NCI-H2029 (cell line): ENCODE measurements at places on chromosomes 3 and 15.
A peak's percentile ranks its signal among the peaks of the same experiment; 100 is the strongest.

- no peak for DNase-seq
These were observed 77.7 kb upstream of the ACAN start for GRCh38 chr15:88725305-88726210.

DNA sequence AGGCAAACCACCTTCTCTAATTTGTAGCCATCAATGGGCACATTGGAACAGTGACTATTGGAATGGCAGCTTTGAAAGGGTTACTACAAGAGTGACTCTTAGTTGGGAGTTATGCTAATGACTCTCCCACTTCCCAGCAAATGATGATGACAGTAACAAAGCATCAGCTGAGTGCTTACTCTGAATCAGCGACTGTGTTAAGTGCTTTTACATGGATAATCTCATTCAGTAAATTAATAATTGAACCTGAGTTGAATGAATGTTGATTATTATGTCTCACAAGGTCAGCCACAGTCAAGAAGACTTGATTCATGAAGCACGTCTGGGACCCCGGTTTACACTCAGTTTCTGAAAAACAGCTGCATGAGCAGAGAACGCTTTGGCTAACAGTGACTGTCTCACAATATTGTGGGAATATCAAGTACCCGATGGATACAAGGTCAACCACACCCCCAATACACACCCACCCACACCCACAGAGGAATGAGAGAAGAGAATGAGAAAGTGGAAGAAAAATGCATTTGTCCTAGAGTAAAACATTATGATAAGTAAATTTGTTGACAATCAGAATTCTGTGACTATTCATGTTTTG lies 242.0 kb upstream of the FEZF2 start:
- no peak for DNase-seq

- DNase-seq, result peak; percentile 10
These were observed 111.5 kb downstream of the FILIP1L start for GRCh38 chr3:100002599-100003350.

DNA sequence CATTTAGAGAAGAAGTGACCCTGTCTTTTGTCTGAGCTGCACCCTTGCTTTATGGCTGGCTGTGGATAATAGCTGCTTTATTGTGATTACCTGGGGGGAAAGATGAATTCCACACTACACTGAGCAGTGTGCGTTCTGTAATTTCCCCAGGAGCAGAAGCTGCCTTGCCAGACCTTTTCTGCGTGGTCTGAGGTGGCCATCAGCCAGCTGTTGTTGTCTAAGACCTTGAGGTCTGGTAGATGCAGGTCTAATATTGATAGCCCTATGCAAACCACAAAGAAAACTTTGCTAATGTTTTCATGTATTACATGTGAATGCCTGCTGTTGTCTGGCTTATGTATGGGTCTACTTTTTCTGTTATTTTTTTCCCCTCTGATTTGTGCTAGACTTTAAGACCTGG lies 144.6 kb downstream of the THSD4 start:
- DNase-seq, result no peak

DNA sequence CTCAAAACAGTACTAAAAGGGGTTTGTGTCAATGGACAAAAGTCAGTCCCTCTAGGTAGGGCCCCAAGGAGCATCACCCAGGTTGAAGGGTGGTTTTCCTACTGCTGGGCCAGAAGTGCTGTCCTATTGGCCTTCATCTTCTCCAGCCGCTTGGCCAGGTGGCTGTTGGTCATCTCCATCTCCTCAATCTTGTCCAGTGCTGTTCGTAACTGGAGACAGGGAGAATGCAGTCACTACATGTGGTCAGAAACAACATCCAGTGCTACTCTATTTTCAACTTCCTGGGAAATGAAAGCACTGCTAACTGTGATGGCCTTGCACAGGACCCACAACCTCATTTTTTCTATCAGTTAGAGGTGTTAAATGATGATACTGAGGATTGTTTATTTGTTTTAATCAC lies 60.4 kb downstream of the MLH1 start:
- no peak for DNase-seq

GRCh38 chr3:146543461-146544001 lies 876 bp downstream of the PLSCR1 start:
- peak; percentile 8 for DNase-seq

DNA sequence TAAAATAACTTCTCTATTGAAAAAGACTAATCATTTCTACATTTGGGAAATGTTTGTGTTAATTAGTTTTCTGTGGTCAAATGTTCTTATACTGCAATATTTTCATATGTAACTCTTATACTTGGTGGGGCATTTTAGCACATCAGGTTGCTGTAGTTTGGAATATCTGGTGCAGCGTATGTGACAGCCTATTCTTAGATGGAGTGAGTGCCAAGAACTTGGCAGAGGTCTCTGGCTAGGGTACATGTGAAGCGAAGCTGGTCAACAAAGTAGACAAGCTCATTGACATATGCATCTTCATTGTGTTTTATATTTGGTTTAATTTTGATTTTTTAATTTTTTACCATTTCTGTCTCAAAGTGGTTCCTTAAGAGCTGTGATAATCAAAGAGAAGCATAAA lies 53.2 kb downstream of the CHAC1 start:
- DNase-seq, result no peak

DNA sequence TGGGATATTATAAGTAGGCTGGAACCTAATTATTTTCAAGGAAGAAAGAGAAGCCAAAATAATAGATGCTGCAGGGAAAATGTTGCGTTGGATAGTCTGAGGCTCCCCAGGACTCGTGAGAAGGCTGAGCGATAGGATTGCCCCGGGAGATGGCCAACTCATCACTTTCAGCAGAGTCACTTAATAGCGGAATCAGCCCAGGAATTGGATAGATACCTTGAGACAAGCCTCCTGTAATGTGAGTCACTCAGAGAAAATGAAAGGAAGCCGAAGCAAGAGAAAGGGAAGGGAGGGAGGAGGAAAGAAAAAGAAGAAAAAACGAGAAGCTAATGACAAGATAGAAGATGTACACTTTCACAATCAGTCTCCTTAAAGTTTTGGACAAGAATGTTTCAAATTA lies 94.3 kb downstream of the SQOR start:
- no peak for DNase-seq
